ENCODE measurements at places on chromosomes 7 and 10. TPM values are rescaled to one million over a fixed set of nuclear protein-coding genes. Genes with fewer than 3 reads are reported as not detected.

DNA sequence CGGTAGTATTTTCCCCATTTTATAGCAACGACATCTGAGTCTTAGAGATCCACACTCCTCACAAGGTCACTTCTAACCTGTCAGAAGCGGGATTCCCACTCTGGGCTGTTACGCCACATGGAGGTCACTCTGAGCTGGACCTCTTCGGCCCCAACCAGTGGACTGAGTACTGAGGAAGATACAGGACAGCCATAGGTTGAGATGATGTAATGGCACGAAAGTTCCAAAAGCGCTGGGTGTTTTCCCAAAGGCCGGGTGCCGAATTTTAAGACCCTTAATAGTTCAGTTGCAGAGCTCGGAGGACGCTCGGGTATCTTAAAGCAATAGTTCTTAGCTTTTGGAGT, 699 bp downstream of the GHITM start:
- peaks cover 35% of the 10 kb centered on the region for H3K36me3 ChIP-seq
- no peaks in the 10 kb centered on the region for H3K27me3 ChIP-seq
- no peak for DNase-seq
- H3K27ac ChIP-seq, result peak overlapping the region; percentile 97

GRCh38 chr7:119421657-119422056, 851.3 kb upstream of the KCND2 start:
- no peaks in the 10 kb centered on the region for H3K36me3 ChIP-seq
- no peak overlapping the region for H3K4me3 ChIP-seq
- no peaks in the 10 kb centered on the region for H3K4me1 ChIP-seq
- H3K27me3 ChIP-seq, result no peaks in the 10 kb centered on the region

- DNase-seq, result no peak
- H3K27me3 ChIP-seq, result peaks cover 2% of the 10 kb centered on the region
- no peaks in the 10 kb centered on the region for H3K36me3 ChIP-seq
- no peaks in the 10 kb centered on the region for H3K4me1 ChIP-seq
- H3K27ac ChIP-seq, result no peak overlapping the region
Observed at GRCh38 chr10:118628397-118628796, 32.9 kb upstream of the PRLHR start.

ITPRID1 gene
- total RNA-seq, result not detected

ZDHHC6 gene
- 36.6 TPM for total RNA-seq

All from CD4-positive, CD25-positive, alpha-beta regulatory T cell (primary cell).